ENCODE measurements at places on chromosomes 6 and 20.

DNA sequence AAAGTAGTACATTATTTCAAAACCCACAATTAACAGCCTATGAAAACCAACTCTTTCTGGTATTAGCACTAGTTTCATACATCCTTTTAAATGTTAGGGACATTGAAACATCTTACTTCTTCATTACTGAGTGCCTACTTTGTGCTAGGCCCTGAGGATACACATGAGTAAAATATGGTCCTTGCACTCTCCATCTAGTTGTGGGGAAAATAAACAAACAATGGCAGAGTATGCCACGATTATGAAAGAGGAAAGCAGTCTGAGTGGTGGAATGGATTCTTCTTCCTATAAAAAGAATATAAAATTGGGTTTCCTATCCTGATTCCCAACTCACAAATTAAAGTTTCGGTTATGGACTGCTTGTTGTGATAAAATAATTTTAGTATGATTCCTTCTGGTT is 84.9 kb downstream of the ATXN1 start:
- no peak for DNase-seq

GRCh38 chr6:56683882-56684281 is 41.2 kb upstream of the DST start:
- no peak for DNase-seq

DNA sequence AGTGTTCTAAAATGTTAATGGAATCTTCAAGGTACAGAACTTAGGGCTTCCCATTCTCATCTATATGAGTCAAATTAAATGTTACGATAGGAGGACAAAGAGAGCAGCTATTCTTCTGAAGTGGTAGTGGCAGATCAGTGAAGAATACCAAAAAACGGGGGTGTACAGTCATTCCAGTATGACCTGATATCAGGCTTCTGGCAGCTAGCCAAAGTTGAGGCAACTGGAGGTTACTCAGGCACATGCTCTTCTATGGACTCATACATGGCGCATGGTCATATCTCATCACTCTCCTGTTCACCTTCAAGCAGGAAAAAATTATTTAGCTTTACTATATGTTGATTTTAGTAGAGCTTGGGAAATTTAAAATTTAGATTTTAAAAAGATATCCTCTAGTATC is 1608.8 kb downstream of the GRIK2 start:
- no peak for DNase-seq

DNA sequence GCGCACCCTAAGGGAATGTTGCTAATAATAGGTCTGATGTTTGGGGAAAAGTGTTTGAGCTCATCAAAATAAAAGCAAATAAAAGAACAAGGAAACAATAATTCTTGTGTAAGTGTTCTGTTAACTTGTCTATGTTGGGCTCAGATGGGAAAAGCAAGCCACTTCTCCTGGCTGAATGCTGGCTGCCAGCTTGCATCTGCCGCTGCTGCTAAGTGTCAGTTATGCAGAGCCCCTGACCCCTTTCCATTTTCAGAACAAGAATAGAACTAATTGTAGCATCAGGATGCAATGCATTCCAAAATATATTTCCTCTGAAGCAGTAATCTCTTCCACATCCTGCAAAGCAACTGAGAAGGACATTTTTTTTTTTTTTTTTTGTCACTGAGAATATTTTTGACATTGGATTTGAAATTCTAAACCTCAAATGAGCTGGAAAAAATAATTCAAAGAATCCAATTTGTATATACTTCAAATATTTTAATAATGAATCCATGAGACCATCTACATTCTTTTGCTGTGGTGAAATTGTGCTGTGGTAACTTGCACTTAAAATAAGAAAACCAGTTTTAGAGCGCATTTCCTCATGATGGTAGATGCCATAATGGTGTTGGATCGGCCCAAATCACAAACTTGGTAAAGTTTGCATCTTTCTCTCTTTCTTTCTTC is 43.9 kb upstream of the DEK start:
- no peak for DNase-seq

DNA sequence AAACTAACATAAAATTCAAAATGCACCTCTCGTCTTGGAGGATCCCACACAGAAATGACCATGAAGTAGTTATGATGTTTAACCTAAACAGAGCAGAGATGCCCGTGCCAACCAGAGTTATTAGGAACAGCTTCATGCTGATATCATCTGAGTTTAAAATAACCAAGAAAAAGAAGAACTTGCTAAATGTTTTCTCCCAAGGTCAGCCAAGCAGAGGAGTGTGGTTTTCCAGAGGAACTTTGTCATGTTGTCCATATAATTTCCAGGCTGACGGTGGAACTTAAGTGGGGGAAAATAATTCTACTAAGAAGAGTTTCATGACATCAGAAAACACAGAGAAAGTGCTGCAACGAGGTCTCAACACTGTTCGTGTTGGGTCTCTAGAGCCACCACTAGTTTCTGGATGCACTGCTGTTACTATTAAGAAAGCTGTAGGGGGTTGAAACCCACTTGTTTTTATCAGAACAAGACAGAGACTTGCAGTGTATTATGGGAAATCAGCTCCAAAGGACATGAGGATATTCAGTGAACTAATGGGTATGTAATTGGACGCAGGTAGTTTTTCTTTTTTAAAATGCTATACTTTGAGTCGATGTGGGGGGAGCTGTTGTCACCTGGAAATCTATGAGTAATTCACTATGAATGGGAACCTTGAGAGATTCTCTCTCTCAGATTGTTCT is 5.2 kb downstream of the AGPAT4 start:
- DNase-seq, result no peak

GRCh38 chr6:83258517-83258916 is 65.4 kb downstream of the RWDD2A start:
- DNase-seq, result no peak

- DNase-seq, result no peak
Observed at GRCh38 chr20:14481863-14482262, 144.5 kb upstream of the FLRT3 start.

- DNase-seq, result no peak
Observed at GRCh38 chr20:49106328-49106727, 60.2 kb downstream of the CSE1L start.

- DNase-seq, result no peak
Observed at GRCh38 chr6:51411496-51412125, 592.9 kb downstream of the TFAP2B start.

DNA sequence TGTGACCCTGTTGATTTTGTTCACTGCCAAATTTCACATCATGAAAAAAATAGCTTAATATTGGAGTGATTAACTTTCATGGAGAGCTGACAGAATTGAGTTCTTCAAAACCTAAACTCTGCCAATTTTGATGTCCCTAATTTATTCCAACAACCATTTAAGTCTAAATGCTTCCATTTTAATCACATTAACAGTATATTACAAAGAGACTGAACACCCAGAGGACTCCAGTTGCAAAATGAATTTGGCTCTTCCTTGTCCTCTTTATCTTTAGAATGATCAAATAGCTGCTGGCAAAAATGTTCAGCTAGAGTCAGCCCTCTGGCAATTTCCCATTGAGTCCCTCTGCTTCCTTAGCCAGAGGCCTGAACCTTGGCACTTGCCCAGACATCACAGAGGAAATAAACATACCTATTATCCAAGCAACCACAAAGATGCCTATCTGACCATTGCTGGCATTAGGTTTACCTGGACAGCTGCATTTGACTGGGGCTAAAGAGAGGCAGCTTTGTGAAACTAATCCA is 299.0 kb upstream of the STXBP5 start:
- DNase-seq, result no peak

Data from activated CD4-positive, CD25-positive, alpha-beta regulatory T cell (primary cell).